EH (cell line): ENCODE measurements at places on chromosomes 1 and 21.

GRCh38 chr1:202804126-202804525 is 4.1 kb downstream of the KDM5B start:
- no peak for DNase-seq

- peak; percentile 56 for DNase-seq
These were observed 10.1 kb upstream of the SLC25A33 start for GRCh38 chr1:9529190-9529589.

GRCh38 chr1:92352856-92353255 is 54.0 kb downstream of the RPAP2 start:
- DNase-seq: no peak

GRCh38 chr1:60035921-60036320 is 37.6 kb downstream of the C1orf87 start:
- DNase-seq: peak; percentile 4

DNA sequence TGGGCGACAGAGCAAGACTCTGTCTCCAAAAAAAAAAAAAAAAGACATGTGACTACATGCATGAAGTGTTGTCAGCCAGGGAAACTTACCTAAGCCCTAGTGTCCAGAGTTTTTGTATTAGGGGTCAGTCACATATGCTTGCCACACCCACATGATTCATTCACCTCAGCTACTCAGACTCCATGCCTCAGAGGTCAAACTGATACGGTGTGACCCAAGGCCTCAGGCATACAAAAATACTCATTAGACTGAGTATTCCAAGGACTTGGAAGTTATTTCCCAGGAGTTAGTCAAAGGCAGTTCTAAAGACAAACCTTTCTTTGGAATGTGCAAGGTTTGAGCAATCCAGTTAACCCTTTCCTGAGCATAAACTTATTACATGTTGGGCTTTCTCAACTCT is 6.3 kb upstream of the TRIM33 start:
- peak; percentile 14 for DNase-seq

DNA sequence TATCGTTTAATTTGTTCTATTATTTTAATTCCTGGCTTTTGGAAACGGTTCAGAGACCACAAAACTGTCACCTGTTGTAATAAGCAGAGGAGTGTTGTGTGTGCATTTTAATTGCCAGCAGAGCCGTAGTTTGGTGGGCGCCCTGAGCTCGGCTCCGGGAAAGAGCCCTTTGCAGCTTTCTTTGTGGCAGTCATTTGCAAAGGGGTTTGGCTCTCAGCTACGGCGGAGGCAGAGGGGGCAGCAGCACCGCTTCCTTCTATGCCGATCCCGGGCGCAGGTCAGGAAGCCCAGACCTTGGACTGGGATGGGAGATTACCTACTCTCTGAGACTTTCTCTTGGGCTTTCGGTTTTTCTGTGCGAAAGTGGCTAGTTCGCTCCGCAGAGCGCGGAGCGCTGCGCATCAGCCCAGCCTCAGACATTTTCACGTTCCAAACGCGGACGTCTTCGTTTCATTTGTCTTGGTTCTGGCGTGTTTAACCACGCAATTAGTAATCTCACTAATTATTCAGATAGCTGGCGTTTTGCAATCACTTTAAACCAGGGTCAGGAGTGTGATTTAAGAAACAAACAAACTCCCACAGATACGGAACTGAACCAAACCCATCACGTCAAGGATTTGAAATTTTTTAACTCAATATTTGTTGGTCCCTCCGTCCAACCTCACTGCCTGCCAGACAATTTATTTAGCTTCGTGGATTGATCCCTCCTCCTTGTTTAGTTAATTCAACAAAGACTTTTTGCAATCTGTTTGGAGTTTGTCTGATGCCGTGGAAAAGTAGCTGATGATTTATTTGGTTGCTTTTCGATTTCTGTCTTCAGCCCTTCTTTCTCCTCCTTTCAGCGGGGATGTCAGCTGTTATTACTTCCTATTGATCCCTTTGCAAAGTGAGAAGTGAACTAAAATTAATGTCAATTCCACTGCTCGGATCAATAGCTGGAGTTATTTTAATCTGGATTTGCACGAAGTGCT is 3.9 kb downstream of the RNF220 start:
- peak; percentile 7 for DNase-seq

- no peak for DNase-seq
These were observed 1.8 kb downstream of the BCAN start for GRCh38 chr1:156643778-156644092.

DNA sequence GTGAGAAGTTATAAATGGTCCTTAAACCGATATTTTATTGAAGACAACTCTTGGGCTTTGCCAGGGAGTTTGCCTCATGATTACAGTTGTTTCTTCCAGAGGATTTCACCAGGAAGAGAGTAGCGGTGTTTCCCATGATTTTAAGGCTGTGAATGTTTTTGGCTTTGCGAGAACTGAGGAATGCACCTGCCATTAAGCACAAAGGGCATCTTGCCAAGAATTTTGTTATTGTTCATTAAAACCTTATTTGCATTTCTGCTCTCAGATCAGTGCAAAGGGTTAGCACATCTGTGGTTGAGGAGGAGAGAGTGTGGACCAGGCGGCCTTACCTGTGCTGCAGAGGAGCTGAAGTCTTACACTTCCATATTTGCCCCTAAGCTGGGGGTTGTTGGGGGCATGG is 13.8 kb downstream of the CNIH3 start:
- no peak for DNase-seq
